ENCODE measurements at places on chromosomes 5 and 9.

- DNase-seq: no peak
These were observed 274.3 kb upstream of the ZNF462 start for GRCh38 chr9:106588626-106589025.

GRCh38 chr9:99012957-99013512, 69.3 kb downstream of the COL15A1 start:
- DNase-seq: no peak

GRCh38 chr5:98770209-98770910, 3.1 kb upstream of the RGMB start:
- no peak for DNase-seq

GRCh38 chr5:106171132-106171531, 1499.6 kb downstream of the EFNA5 start:
- no peak for DNase-seq

- DNase-seq: no peak
These were observed 44.9 kb downstream of the SLC6A3 start for GRCh38 chr5:1400211-1400855.

GRCh38 chr9:69445251-69445650, 120.2 kb downstream of the ENTREP1 start:
- no peak for DNase-seq

- DNase-seq: no peak
These were observed 473.5 kb downstream of the MAT2B start for GRCh38 chr5:163978897-163979296.

Data from stimulated activated CD4-positive, alpha-beta T cell treated with anti-CD3 and anti-CD28 coated beads, Interleukin-15, amount 100 ng/mL, for 1 hour (primary cell).